Cerebellum (tissue), 4 donors: ENCODE measurements at places on chromosomes 13 and 19. TPM values are rescaled to one million over a fixed set of nuclear protein-coding genes. Genes with fewer than 3 reads are reported as not detected.

CLIP3 gene
- 30.2 TPM for total RNA-seq

ZNF296 gene
- total RNA-seq: 0.45 TPM

GRCh38 chr19:19900139-19900728 is 512 bp upstream of the ZNF93 start:
- DNase-seq: no peak

DNA sequence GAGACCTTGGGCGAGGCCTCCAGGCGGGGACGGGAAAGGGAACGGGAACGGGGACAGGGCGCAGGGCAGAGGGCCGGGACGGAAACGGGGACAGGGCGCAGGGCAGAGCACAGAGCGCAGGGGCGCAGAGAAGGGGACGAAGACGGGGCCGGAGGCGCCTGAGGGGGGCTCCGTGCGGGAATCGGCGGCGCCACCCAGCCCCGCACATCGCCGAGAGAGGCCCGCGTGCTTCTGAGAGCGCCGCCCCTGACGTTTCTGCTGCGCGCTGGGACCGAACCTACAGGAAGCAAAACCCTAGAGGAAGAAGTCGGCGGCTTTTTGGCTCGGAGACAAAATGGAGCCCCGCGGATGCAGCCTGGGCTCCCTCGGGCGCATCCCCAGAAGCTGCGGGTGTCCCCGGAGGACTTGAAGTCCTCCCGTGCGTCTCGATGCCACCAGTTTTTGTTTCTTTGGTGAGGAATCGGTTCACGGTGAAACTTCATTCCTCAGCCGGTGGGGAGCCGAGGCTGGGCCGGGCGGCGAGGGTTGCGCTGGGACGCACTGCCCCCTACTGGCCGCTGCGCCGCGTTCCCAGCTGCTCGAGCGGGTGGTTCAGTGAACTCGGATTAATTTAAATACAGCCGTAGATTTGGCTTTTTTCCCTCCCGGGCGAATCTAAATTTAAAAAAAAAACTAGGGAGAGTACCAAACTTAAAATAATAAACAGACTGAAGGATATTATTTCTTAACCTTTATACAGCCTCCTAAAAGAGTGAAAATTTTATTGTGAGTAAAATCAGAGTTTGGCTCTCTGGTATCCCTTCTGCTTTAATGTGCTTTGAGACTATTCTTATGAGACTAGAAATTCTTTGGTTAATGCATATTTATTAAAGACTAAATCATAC is 350.0 kb upstream of the ARGLU1 start:
- DNase-seq: peak; percentile 44

DNA sequence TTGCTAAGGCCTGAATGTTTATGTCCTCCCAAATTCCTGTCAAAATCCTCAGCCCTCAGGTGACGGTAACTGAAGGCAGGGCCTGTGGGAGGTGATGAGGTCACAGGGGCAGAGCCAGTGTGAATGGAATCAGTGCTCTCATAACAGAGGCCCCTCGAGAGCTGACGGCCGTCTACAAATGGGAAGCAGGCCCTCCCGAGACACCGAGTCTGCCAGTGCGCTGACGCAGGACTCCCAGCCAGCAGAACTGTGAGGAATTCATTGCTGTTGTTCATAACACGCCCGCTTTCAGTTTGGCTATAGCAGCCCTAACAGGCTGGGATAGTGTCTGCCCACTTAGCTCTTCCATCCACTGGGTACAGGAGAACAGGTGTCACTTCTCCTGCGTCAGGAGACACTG is 41.2 kb downstream of the CARS2 start:
- DNase-seq: no peak

GRCh38 chr19:51253088-51253806 is 2.4 kb downstream of the SIGLECL1 start:
- DNase-seq: no peak

GRCh38 chr13:91168386-91168711 is 179.1 kb upstream of the MIR17HG start:
- no peak for DNase-seq

GRCh38 chr13:73341748-73342147 is 282.9 kb downstream of the KLF5 start:
- no peak for DNase-seq

DNA sequence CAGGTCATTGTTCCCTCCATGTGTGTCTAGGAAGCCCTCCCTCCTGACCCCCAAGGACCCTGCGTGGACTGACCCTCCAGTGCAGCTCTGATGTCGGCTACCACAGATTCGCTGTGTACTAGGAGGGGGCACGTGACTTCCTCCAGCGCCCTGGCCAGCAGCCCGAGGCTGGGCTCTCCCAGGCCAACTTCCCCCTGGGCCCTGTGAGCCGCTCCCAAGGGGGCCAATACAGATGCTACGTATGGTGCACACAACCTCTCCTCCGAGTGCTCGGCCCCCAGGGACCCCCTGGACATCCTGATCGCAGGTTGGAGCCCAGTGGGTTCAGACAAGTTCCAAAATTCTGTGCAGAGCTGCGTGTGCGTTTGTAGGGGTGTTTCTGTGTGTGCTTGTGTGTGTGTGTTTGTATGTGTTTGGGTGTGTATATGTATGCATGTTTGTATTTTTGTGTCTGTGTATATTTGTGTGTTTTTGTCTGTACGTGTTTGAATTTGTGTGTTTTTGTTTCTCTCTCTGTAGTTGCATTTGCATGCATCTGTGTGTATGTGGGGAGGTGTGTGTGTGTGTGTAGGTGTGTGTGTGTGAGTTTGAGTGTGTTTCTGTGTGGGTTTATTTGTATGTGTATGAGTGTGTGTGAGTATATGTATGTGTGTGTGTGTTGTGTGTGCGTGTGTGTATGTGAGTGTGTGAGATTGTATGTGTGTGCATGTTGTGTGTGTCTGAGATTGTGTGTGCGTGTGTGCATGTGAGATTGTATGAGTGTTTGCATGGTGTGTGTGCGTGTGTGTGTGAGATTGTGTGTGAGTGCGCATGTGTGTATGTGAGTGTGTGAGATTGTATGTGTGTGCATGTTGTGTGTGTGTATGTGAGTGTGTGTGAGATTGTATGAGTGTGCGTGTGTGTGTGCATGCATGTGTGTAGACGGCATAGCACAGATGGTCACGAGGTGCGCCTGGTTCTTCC is 21.4 kb upstream of the LILRA2 start:
- no peak for DNase-seq

- no peak for DNase-seq
These were observed 11.3 kb downstream of the AP1M1 start for GRCh38 chr19:16208847-16209665.

DNA sequence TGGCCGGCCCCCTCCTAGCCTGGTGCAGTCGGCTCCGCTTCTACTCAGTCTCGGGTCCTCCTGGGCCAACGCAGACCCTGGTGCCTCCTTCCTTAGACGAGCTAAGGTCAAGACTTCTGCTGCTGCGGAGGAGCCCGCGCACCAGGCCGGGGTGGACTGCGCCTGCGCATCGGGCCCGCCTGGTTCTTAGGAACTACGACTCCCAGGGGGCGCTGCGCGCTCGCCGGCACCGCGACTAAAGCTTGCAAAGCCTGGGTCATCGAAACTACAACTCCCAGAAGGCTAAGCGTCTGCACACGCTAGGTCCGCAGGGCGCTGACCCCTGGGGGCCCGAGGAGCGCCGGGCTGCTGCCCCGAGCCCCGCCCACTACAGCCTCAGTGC is at the start of gene ZNF835:
ZNF835 (minus strand) TSS at position 145 of the 382 bp plus-strand sequence. CDS start 6,559 bp downstream, outside the sequence.
- DNase-seq: peak; percentile 97

- DNase-seq: no peak
These were observed 187.3 kb downstream of the NUFIP1 start for GRCh38 chr13:44801990-44802389.
